ENCODE measurements at places on chromosomes 3 and 15.

GRCh38 chr3:128617270-128617556, 33.4 kb downstream of the RPN1 start:
- DNase-seq, result no peak

DNA sequence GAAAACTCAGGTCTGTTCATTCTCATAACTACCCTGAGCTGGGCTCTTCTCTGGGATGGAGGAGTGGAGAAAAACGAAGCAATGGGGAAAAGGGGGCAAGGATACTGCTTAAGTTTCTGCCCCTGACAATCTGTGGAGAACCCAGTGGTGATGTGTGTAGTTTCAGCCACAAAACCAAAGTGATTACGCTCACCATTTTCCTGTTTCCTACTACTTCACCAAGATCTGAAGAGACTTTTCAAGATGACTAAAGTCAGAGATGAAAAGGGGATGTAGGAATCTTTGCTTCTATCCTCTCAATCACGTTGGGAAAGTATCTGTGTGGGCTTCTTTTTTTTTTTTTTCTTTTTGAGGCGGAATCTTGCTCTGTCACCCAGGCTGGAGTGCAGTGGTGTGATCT, 8.3 kb upstream of the UBE2E1 start:
- DNase-seq, result no peak

DNA sequence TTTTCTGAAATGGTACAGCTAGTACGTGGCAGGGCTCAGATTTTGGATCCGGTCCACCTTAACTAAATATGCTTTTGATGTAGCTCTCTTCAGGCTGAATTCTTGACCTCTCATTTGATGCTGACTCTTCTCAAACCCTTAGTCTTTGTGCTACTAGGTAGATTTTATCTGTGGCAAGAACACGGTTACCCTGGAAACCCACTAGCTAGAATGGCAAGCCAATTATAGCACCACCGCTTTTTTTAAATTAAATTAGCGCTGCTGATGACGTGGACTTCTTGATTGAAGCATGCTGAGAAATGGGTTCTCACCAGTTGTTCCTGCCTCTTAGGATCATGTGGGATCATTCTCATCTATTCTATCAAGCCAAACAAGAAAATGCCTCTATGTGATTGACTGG, 421.5 kb downstream of the LPP start:
- DNase-seq, result no peak

DNA sequence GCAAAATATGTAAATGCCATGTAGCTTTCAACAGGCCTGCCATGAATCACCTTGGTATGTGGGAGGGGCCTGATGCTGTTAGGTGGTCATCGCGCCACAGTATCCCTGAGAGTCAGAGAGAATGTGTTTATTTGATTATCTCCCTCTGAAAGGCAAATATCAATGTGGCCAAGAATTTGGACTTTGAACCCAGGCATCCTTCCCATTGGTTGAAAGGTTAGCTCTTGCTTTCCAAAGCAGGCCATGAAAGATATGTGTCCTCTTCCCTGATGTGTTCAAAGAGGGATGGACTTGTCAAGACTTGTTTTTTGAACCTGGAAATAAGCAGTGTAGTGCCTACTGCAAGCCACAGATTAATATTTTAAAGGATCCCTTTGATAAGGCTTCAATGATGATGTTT, 36.7 kb downstream of the SRP14 start:
- no peak for DNase-seq

DNA sequence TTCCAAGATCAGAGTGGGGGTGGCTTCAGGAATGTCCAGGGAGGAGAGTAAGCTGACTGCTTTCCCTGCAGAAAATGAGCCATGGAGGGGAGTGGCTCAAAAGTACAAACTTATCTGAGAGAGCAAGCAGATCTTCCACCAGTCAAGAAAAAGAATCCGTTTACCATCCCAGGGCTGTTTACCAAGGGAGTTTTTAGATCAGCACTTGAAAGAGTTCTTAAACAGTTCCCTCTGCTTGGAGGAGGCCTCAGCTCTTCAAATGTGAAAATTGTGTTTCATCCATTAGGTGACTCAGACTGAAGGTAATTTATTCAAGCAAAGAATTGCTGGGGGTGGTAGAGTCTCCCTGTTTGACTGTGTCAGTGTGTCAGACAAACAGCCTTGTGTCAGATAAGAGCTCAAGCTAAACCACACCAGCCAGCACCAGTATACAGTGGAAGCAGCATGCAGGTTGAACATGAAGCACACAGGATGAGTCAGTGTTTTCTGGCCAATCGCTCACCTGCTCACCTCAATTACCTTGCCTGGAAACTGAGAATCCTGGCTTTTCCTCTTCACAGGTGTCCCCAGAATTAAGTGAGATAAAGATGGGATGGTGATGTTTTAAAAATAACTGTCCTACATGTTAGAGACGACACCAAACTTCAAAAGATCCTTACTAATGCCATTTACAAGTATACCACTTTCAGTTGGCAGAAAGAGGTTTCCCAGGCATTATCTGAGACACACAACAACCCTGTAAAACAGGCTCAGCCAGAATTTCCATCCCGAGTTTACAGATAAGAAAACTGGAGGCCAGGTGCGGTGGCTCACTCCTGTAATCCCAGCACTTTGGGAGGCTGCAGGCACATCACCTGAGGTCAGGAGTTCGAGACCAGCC, 21.7 kb downstream of the SH3BP5 start:
- DNase-seq, result no peak

- DNase-seq, result no peak
Observed at GRCh38 chr15:40360015-40360414, 2.0 kb downstream of the DISP2 start.

DNA sequence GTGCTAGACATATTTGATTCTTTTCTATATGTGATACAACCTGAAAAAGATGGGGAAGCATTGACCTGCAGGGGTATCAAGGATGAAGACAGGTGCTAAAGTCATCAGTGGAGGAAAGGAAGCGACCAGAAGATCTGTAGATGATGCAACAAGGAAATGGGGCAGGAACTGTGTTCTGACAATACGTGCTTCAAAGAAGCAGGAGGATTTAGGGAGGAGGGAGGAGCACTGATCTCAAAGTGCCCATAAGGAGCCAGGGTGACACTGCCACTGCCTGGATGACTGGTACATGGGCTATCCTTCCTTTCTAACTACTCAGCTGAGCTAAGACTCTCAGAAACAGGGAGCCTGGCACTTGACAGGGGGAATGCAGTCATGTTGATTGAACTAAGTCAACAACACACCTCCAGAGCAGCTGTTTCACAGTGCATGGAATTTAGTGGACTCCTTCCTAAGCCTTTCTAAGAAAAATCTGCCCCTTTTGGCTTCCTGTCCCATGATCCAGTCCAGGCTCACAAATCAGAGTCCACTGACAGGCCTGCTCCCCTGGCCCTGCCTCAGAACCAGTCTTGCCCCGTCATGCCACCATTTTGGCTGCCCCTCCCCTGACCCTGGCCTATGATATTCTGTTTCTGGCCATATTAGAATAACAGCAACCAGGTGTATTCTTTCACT, 12.0 kb downstream of the LYSMD4 start:
- no peak for DNase-seq

GRCh38 chr3:58111513-58112184, 99.1 kb downstream of the DNASE1L3 start:
- DNase-seq, result no peak
